T-helper 2 cell treated with Interferon-gamma antibody and Interleukin-4, amounts not matched to agents 5 μg/mL and 100 μg/mL, for 36 hours (primary cell): ENCODE measurements at places on chromosomes 1 and 21.

DNA sequence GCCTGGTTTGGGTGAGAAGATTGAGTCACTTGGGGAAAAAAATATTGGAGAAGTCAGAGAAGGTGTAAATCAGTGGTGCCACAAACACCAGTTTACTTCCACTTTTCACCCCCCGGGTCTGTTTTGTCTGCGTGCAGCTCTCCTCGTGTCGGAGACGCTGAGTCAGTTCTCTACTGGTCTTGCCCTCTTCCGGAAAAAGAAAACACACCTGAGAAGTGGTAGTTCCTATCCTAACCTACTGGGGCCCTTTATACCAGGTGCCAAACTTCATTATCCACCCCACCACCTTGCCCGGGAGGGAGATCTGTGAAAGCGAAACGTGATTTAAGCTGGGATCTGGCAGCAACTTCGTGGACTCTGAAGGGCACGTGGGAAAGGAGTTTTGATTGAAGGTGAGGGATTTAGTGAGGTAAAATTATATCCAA, 855 bp upstream of the IVNS1ABP start:
- DNase-seq = peak; percentile 61

DNA sequence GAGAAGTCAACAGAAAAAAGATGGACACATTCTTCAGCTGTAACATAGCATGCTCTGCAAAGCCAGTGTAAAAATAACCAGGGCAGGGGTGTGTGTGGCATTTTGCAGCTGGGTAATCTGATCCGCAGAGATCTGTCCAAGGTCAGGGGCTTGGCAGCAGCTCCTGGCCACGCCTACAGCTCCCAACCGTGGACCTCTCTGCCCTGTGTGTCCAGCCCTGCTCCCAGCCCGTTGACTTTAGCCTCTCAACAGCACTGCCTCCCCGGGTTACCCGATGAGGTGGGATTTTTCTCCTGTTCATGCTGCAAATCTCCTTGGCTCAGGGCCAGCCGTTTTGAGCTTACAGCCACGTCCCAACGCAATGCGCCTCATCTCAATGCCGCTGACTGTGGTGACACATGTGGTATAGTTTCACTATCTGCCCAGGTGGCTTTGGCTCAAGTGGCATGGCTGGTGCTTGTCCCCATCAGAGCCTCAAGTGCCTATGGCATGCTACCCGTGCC, 68.1 kb downstream of the VWA5B1 start:
- DNase-seq = no peak

- DNase-seq = no peak
Measured at GRCh38 chr1:14896381-14897079, 257.0 kb upstream of the TMEM51 start.

GRCh38 chr1:209176866-209177430, 406.6 kb upstream of the CAMK1G start:
- DNase-seq = no peak

GRCh38 chr1:4146101-4146500, 246.0 kb upstream of the C1orf174 start:
- no peak for DNase-seq

DNA sequence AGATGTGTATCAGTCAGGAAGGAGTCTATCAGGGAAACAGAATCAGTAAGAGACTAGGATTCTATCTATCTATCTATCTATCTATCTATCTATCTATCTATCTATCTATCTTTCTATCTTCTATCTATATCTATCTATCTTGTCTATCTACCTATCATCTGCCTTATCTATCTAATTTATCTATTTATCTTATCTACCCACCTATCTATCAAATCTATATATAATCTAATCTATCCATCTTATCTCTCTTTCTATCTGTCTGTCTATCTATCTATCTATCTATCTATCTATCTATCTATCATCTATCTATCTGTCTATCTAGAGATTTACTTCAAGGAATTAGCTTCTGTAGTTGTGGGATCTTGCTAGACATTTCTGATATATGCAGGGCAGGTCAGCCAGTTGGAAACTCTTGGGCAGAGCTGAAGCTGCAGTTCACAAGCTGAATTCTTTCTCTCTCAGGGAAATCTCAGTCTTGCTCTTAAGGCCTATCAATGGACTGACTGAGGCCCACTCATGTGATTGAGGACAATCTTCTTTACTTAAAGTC, 140.2 kb upstream of the JUN start:
- DNase-seq = no peak

GRCh38 chr1:155607708-155608107, 2.3 kb upstream of the MSTO1 start:
- no peak for DNase-seq

- DNase-seq = no peak
Measured at GRCh38 chr1:2471159-2471471, 5.0 kb upstream of the PLCH2 start.

DNA sequence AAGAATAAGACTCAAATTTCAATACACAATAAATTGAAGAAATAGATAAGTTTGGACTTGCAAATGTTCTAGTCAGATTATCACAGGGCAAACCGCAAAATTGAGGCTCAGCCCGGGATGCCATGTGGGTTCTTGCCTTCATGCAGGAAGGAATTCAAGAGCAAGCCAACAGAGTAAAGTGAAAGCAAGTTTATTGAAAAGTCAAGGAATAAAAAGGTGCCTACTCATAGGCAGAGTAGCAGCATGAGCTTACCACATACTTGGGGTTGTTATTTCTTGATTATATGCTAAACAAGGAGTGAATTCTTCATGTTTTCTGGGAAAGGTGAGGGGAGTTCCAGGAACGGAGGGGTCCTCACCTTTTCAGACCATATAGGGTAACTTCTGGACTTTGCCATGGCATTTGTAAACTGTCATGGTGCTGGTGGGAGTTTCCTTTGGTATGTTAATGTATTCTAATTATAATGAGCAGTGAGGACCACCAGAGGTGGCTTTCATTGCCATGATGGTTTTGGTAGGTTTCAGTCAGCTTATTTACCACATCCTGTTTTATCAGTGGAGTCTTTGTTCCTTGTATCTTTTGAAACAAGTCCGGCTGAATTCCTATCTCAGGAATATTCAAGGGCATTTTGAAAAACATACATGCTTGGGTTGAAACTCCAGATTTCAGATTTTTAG, 2.0 kb upstream of the OR2AK2 start:
- DNase-seq = no peak

- no peak for DNase-seq
Measured at GRCh38 chr1:6384962-6385361, 8.6 kb downstream of the ACOT7 start.

DNA sequence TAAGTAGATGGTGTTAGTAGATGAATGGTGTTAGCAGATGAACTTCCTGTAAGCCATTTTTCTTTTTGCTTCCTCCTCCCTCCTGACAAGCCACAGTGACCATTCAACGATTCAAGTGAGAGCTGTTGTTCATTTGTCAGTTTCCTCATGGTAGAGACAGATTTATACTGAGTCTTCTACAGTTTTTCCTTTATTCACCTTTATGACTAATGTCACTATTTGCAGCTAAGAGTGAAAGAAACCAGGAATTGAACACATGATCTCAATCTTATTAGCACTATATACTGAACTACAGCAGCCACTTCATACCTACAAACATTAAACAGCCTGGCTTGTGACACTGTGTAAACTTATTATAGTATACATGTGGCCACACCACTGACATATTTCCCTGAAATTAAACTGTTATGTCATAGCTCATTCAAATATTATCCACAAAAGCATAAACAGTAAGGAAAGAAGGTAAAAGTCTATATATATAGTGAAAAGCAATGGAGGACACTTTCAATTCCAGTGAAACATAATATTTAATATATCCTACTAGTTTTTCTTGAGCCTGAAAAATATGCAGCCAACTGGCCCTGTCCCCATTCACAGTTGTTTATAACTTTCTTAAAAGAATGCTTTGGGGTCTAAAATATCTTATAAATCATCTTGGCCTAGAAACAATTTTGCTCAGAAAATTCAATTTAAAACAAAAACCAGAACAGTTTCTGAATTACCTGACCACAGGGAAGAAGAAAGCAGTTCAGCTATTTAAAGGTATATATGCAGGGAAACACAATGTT, 566.9 kb upstream of the ZRANB2 start:
- no peak for DNase-seq

DNA sequence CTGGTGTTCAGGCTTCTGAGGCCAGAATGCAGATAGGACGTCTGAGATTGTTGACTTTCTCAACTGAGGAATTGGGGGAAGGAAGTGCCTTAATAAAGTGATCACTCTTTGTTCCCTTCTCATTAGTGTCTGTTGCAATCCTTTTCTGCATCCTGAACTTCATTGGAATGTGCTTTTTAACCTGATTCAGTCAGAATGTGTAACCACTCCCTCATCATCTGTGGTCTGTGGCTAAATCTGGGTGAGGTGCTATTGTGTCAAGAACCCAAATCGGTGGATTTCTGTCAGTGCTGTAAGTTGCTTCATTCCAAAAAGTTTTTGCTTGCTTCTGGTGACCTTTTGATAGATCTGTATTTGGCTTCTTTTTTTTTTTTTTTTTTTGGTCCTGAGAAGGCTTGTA, 38.2 kb downstream of the ARID1A start:
- DNase-seq = peak; percentile 30

- DNase-seq = no peak
Measured at GRCh38 chr1:153466908-153467307, 6.5 kb upstream of the S100A7 start.

- no peak for DNase-seq
Measured at GRCh38 chr1:19044975-19045831, 88.7 kb upstream of the IFFO2 start.

GRCh38 chr1:60311838-60312237, 238.3 kb upstream of the C1orf87 start:
- DNase-seq = no peak

GRCh38 chr1:29849038-29849750, 612.9 kb downstream of the PTPRU start:
- peak; percentile 20 for DNase-seq

GRCh38 chr1:200738327-200738948, at the start of gene CAMSAP2:
TSS of gene CAMSAP2 (plus strand) at chr1:200738893. CDS start at chr1:200739828, 935 bp downstream.
- DNase-seq = peak; percentile 58

DNA sequence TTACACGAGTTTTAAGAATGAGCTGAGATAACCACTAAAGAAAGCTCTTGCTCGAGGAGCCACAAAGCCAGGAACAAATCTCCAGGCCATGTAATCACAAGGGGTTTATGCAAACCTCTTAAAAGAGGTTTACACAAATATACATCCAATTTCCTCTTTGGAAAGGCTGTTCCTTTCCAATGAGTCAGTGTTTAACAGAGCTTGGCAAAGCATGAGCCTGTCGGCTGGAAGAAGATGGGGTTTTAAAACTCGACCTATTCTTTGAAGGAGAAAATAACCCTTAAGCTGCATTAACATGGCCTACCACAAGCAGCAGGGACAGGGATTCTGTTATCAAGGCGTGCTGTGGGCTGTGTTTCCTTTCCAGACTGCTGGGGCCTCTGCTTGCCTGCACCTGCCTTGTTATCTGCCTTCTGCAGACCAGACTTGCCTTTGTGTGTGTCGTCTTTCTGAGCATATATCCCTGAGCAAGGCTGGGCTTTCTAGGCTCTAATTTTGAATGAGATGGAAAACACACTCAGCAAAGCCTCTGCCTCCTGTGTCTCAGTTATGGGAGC, 40.6 kb upstream of the CYP2J2 start:
- DNase-seq = no peak

DNA sequence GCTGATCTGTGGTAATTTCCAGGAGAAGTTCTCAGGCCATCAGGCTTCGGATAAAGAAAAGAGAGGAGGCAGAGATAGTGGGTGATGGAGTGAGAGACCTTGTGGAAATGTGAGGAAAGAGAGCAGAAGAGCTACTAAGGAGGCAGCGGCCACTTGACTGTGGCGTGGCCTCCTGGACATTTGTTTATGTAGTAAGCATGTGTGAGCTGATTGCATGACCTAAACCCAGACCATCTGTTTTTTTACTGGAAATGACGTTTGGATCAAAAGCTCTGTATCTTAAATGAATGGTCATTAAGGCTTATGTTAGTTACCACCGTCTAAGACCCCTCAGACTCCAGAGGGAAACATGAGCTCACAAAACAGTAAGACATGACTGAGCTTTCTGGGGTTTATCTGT, 13.6 kb downstream of the ATP1B1 start:
- no peak for DNase-seq

- no peak for DNase-seq
Measured at GRCh38 chr21:43816611-43817071, 27.3 kb downstream of the RRP1 start.

DNA sequence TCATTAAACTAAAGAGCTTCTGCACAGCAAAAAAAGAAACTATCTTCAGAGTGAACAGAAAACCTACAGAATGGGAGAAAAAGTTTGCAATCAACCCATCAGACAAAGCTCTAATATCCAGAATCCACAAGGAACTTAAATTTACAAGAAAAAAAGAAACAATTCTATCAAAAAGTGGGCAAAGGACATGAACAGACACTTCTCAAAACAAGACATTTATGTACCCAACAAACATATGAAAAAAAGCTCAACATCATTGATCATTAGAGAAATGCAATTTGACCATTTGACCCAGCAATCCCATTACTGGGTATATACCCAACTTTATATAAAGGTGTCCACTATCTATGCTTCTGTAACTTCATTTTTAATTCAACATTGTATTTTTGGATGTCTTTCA, 31.1 kb upstream of the VN1R5 start:
- no peak for DNase-seq

DNA sequence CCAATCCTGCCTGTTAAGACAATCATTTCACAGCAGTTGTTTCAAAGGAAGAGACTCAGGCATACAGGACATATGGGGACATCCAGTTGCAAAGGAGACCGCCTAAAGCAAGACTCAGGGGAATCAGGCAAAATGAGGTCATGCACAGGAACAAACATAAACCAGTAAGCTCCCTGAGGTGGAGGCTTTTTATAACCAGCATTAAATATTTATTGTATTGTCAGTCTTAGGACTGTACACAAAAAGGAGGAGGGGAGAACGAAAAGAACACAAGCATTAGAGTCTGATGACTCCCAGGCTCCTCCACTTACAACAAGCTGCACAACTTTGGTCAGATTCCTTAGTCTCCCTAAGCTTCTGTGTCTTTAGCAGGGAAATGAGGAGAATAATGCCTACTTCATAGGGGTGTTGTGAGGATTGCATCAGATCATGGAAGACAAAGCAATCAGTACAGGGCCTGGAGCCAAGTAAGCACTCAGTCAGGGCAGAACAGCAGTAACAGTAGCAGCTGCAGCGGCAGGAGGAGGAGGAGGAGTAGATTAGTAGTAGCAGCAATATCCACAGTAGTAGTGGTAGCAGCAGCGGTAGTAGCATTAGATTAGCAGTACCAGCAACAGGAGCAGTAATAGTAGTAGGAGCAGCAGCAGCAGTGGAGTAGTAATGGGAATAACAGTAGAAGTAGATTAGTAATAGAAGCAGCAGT, 54.2 kb upstream of the SPATA6 start:
- DNase-seq = no peak

- DNase-seq = no peak
Measured at GRCh38 chr1:81714636-81715035, 86.1 kb upstream of the ADGRL2 start.

DNA sequence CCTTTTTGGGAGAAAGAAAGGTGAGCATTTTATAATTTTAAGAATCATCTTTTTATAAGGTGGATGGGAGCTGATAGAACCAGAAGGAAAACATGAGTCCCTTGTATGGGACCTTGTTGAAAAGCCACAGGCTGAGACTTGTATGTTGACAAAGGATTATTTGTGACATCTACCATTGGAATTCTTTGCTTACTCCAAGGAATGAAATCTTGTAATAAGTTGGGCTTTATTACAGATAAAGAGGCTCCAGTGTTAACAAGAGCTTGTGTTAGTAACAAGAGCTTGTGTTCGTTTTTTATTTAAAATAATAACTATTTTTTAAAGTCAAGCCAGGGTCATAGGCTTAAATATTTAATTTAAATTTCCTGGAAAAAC, 201.1 kb upstream of the CHRM3 start:
- DNase-seq = no peak

GRCh38 chr1:95640746-95641145, 406.7 kb downstream of the RWDD3 start:
- DNase-seq = no peak

GRCh38 chr1:52798331-52798730, 44.2 kb upstream of the ZYG11A start:
- no peak for DNase-seq
